Mucosa of descending colon (tissue), 3 donors: ENCODE measurements at places on chromosomes 5 and 9. TPM values are rescaled to one million over a fixed set of nuclear protein-coding genes. Genes with fewer than 3 reads are reported as not detected.
A peak's percentile ranks its signal among the peaks of the same experiment; 100 is the strongest.

The TEX48 gene
- total RNA-seq, result not detected

The SOHLH1 gene
- not detected for total RNA-seq

The ANKRD18B gene
- not detected for total RNA-seq

The GLRA1 gene
- not detected for total RNA-seq

The SH3PXD2B gene
- total RNA-seq, result 28.7 TPM

The AJM1 gene
- total RNA-seq, result 16.4 TPM

The ARL10 gene
- total RNA-seq, result 12.2 TPM

DNA sequence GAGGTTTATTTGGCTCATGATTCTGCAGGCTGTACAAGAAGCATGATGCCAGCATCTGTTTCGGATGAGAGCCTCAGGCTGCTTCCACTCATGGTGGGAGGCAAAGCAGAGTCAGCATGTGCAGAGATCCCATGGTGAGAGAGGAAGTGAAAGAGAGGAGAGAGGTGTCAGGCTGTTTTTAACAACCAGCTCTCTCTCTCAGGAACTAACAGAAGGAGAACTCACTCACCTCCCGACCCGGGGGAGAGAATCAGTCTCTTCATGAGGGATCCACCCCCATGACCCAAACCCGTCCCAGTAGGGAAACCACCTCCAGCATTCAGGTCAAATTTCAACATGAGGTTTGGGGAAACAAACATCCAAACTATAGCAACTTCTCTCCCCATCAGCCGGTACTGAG lies 187.7 kb downstream of the ENC1 start:
- no peak for DNase-seq

DNA sequence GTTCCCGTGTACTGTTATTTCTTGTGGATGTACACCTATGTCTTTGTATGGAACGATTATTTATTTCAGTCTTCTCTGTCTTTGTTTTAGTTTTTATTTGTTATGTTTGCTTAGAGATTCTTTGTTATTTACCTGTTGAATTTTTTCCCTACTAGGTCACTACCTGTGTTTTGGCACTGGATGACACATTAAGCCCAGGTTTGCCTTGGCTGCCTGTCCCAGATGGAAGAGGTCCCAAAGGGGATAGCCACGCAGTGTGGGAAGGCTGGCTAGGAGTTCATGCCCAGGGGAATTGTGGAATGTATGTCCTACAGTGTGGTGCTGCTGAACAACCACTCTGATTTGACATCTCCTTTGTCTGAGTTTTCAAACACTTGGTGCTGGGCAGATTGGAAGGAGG lies 15.6 kb upstream of the SLC36A2 start:
- DNase-seq, result no peak

GRCh38 chr5:143281226-143281625 lies 122.3 kb downstream of the NR3C1 start:
- no peak for DNase-seq

DNA sequence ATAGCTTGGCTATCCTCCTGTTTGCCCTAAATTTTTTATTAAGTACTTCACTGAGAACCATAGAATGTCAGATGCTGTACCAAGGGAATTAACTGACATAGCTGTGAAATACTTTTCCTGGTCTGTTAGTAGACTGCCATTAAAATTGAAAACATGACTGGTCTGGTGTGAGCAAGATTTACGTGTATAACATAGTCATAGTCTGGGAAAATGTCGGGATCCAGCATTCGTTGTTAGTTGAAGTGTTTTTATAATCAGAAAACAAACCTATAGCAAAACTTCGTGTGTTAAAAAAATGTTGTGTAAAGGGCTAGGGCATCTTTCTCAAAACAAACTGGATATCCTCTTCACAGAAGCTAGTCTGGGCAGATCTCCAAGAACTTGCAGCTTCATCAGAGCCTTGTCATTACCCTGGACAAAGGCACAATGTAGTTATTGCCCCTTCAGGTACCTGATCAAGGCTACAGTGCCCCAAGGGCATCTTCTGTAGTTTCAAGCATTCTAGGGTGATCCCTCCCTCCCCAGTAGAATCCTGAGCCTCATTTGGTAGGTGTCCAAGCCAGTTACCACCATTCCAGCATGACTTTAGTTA lies 454.2 kb upstream of the SGCD start:
- DNase-seq, result no peak

DNA sequence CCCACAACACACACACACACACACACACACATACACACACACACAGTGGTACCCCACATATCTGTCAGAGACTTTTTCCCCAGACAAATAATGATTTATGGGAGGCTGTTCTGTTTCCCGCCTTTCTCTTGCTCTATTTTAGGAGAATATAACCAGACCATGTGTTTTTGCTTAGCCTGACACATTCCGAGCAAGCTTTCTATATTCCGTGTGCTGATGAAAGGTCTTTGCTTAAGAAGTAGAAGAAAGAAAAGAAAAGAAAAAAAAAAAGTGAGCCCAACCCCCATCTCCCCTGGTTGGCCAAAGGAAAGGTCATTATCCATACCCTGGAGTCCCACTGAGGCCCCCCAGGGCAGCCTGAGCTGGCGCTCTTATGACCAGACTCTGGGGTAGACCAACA lies 338.6 kb downstream of the SLIT3 start:
- DNase-seq, result no peak

DNA sequence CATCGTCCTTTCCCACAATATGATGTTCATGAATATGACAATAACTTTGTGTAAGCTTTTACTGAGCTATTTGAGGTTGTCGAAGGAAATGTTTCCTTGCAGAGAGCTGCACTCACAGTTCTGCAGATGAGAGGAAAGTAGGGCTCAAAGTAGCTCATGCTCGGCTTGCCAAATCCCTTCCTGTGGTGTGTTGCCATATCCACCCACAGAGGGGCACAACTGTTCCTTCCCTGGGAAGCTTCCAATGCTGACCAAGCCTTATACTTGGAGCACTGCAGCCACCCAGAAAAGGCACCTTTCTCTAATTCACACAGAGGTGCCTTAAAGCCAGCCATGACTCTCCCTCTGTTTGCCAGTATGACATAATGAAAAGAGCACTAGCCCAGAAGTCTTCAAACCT lies 390.3 kb downstream of the CAAP1 start:
- DNase-seq, result no peak

- DNase-seq, result no peak
These were observed 208.5 kb downstream of the ARHGAP26 start for GRCh38 chr5:142978726-142979125.

DNA sequence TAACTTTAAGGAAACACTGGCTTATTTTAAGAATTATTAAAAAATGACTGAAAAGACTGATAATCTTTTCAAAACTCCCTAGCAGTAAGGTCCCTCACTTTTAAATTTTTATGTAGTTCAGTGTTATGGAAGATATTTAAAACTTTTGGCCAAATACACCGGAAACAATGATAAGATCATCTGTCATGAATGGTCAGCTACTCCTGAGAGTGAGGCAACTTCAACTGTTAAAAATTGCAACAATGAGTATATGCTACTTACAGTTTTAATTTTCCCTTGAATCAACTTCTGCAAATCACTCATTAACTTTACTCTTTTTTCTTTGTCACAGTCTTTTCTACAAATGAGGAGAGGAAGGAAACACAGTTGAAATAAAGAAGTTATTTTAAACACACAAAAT lies 10.8 kb downstream of the PUM3 start:
- DNase-seq, result no peak

DNA sequence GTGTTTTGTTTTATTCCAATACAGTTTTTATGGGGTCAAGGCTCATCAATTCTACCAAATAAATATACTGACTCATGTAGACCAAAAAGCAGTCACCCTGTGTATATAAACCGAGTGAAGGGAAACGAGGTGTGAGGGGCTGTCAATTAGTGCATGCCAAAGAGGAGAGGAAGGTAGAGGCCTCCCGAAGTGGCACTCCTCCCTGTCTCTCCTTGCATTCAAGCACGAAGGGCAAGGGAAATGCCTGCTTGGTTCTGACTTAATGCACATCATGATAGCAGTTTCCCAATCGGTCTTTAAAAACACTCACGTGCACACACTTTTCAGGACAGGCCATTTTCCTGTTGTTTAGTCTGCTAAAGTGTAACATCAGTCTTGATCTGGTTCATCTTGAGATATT lies 125.6 kb upstream of the SLCO6A1 start:
- DNase-seq, result no peak

DNA sequence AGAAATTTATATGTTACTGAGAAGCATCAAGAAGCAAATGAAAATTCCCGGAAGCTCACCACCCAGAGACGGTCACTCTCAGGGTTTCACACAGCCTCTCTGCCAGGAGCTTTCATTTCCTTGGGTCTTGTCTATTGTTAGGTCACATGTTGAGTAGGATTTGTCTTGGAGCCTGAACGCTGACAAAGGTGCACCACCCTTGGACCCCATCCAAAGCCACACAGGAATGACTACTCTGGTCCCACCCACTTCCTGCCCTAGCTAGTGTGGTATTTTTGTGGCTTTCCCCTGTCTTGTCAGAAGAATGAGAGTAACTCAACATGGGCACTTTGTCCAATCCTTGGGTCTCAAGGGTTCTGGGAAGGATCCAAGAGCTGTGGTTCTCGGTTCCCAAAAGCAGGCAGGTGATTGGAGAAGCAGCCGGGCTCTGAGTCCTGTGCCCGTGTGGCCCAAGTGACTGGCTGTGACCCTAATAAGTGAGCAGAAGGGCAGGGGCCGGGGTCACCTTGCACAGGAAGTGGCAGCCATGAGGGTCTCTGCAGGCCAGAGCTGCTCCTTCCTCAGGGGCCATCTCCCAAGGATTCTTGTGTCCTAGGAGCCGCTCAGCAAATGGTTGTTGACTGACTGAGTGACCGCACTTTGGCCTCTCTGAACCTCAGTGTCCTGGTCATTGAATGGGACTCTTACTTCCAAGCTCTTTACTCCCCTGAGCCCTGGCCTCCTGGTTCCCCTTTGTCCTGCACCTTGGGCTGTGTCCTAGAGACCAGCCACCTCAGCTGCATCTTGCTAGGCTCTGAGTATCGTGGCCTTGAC lies 6.9 kb downstream of the FGD3 start:
- peak; percentile 63 for DNase-seq

GRCh38 chr5:66828548-66829357 lies 232.6 kb downstream of the MAST4 start:
- no peak for DNase-seq

GRCh38 chr5:112283943-112284929 lies 134.8 kb downstream of the EPB41L4A start:
- no peak for DNase-seq

- no peak for DNase-seq
These were observed 18.4 kb downstream of the URM1 start for GRCh38 chr9:128389395-128390149.

- no peak for DNase-seq
These were observed 26.6 kb upstream of the SLC46A2 start for GRCh38 chr9:112917047-112917986.

GRCh38 chr5:156019571-156020180 lies 307.3 kb upstream of the SGCD start:
- no peak for DNase-seq

GRCh38 chr5:119031011-119031886 lies 39.6 kb upstream of the DMXL1 start:
- DNase-seq, result no peak

GRCh38 chr5:165282491-165282890 lies 1777.1 kb downstream of the MAT2B start:
- no peak for DNase-seq
